Stimulated activated CD8-positive, alpha-beta memory T cell treated with anti-CD3 and anti-CD28 coated beads, Interleukin-4, amount 100 ng/mL, for 48 hours (primary cell): ENCODE measurements at places on chromosomes 5 and 9.

DNA sequence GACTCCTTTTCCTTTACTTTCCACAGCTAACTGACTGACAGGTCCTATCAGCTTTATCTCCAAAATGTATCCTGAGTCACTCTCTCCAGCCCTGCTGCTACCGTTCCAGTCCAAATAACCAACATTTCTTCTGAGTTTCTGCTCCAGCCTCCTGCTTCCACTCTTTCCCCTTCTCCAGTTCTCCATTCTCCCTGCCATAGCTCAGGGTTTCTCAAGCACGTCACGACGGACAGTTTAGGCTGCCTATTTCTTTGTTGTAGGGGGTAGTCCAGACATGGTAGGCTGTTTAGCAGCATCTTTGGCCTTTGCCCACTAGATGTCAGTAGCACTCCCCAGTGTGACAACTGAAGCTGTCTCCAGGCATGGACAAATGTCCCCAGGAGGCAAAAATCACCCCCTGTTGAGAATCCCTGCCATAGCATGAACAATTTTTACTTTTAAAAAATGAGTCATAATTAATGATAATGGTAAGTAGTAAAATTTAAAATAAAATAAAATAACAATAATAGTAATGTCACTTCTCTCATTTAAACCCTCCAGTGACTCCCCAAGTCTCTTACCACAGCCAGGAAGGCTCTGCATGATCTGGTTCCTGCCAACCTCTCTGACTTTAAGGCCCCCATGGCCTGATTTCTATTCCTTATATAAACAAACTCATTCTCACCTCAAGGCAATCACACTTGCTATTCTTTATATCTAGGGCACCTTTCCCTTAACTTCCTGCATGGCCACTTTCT lies 105.4 kb upstream of the FER start:
- peak; percentile 66 for DNase-seq

DNA sequence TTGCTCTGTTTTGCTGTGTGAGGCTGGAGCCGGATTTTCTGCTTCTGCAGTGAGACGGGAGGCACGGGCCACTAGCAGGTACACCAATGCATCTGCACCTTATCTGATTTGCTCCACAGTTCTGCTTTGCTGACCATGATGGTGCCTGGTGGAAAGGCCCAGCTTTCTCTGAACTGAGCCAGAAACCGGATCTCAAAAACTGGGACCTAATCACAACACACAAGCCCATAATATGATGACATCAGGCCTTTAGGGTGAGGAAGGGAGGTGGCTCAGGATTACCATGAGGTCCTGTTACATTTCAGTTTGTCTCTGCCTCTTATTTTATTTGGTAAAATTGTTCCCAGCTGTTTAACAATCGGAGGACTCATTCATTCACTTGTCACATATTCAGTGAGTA lies 49.8 kb downstream of the FGF1 start:
- no peak for DNase-seq

DNA sequence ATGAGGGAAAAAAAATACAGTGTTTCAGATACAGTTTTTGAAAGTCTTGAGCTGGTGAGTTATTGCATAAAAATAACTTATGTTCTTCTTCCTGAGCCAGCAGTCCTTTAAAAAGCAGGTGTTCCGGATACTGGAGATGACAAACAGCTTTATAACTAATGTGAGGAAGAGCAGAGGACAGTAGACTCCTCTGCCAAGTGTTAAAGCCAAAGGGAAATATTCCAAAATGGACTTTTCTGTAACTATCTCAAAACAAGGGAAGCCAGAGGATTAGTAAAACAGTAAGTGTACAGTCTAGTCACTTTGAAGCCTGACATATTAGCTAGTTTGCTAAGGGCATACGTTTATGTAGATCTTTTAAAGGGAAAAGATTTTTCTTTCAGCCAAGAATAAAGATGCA lies 11.0 kb upstream of the SNCAIP start:
- no peak for DNase-seq

DNA sequence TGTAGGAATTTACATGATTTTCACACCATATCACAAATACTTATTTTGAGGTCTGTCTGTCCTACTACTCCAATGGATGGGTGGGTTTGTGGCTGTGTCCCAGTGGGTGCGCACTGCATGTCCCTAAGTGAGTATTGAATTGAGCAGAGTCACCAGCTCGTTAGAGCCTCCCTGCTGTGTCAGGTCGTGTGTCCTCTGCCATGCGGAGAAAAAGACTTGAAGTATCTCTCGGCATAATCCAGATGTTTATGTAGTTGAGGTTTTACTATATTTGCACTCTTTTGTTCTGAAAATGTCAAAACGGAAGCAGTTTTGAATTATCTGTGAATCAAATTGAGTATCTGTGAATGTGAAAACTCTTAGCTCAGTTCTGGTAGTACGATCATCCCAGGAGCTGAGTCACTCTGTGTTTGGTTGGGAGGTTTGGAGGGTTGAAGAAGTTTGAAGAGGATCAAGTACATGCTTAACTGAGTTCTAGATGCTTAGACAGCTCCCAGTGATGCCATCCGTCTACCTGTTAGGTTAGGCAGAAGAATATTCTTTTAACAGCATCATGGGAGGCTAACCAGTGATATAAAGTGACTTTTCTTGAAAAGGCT lies 194.2 kb downstream of the TENT4A start:
- DNase-seq = no peak

- no peak for DNase-seq
Measured at GRCh38 chr9:104923740-104924139, 4.2 kb downstream of the ABCA1 start.

GRCh38 chr9:70601000-70601951 lies 186.8 kb upstream of the KLF9 start:
- DNase-seq = no peak

DNA sequence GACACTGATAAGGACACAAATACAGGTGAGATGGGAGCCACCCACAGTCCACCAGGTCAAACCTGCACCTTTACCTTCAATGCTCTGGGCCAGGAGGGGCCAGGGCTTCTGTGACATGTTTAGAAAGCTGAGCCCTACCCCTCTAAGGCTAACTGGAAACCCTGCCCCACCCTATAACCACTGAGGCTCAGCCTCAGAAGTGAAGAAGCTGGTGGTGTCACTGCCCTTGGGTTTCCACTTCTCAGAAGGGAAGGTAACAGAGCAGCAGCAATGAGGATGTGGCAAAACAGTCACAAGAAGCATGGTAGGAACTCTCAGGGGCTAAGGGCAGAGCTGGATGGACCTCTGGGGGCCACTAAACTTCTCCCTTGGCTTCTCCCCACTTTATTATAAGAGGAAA lies 6.0 kb downstream of the PDGFRB start:
- DNase-seq = no peak

DNA sequence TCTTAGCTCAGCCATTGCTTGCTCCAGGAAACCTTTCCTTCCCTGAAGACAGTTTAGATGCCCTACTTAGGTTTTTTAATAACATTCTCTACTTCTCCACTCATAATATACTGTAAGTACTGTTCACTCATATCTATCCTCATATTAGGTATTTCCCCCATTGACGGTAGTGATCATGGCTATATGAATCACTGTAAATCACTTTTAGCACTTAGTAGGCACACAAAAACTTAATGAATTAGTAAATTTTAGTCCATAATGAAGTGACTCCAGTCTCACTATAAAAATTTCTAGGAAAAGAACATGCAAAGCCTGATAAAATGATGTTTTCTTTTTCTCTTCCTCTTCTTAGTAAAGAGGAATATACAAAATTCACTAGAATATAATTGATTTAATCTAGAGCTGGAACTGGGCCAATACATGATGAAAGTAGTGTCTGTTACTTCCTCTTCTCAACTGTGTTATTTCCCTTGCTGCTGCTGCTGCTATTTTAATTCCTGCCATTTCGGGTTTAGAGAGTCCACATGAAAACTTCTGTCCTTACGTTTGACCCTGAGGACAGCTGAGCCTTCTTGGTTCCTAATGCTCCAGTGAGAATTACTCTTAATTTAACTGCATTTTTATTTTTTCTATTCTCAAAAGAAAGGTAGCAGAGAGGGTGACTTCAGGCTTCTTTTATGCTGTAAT lies 73.5 kb downstream of the LNPEP start:
- no peak for DNase-seq

- DNase-seq = no peak
Measured at GRCh38 chr5:81288021-81288433, 13.4 kb upstream of the ZCCHC9 start.

- DNase-seq = no peak
Measured at GRCh38 chr5:167336161-167336560, 955.3 kb upstream of the WWC1 start.

- no peak for DNase-seq
Measured at GRCh38 chr5:91166059-91166807, 216.9 kb downstream of the ARRDC3 start.

DNA sequence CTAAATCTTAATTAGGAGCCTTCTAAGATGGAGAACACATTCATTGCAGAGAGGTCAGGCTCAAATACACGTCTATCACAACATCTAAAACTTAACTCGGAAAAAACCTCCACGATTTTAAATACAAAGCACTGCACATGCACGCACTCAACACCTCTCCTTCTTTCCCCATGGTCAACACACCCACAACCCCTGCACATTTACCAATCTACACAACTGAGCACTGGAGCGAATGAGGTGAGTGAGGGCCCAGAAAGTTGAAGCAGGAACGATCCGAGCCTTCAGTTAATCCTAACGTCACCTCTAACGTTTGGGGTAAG lies 278 bp upstream of the NIPSNAP3A start:
- no peak for DNase-seq

DNA sequence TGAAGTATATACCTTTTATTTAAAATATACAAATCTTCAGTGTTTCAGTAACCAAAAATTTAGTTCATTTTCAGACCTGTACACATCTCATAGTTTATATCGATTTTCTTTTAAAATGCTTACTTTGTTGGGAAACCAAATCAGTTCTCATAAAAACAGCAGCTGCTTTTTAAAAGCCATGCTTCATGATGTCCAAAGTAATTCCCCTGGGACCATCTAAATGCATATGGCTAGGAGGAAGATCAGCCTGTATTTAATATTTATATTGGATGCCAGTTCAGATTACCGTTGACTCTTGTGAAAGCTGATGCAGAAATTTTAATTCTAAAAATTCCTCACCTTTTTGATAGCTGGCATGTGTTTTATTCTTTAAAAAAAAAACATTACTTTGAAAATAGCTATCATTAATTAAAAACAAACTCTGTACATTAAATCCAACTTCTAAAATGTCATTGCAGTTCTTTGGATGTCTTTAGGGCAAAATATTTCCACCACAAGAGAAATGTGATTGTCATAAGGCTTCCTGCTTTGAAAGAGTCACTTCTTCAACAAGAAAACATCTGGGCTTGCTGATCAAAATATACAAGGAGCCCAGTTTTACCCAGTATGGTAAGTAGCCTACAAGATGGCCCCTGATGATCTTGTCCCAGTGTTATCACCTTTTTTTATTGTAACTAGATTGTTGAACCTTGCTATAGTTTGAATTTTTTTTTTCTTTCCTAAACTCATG lies 1242.9 kb upstream of the CDH6 start:
- no peak for DNase-seq

- DNase-seq = peak; percentile 87
Measured at GRCh38 chr9:127955294-127956015, 17.8 kb upstream of the DPM2 start.

DNA sequence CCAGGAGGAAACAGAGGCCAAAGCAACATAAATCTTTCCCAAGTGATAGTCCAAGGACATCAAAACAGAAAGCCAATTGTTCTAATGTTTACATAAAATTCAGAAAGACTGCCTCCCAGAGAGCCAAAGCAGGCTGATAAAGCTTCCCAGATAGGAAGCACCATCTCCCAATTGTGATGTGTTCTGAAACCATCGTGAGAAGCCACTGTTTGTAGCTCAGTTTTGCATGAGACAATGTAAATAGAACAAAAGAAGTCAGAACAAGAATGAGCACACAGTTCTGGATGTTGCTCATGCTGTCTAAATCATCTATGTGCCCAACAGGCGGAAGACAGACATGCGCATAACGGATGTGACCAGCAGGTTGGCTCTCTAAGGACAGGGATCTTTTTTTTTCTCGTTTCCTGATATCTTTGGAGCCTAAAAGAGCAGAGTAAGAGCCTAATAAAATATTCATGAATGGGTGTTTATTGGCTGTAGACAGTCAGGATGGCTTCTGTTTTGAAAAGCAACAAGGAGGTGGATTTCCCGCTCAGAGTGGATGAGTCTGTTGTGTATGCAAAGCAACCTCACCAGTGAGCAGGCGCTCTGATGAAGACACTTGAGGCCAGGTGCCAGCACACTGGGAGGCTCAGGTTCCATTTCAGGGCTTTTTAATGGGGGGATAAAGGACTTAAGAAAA lies 113.6 kb downstream of the GNA14 start:
- no peak for DNase-seq

GRCh38 chr5:170536525-170536924 lies 32.7 kb downstream of the KCNIP1 start:
- no peak for DNase-seq

DNA sequence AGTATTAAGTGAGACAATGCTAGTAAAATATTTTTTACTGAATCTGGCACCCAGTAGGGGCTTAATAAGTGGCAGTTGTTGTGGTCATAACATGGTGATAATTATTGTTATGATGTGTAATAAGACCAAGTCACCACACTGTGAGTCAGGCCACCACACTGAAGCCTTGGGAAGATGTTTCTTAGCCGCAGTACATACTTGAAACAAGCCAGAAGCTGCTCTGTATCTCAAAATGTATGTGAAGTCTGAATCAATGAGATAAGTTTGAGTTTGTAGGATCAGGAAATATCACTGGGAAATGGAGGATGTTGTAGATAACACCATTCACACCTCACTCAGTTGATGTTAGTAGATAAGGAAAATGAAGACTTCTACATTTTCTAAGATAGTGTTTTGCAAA lies 51.3 kb upstream of the PTPN3 start:
- DNase-seq = no peak

GRCh38 chr5:765948-766631 lies 18.4 kb downstream of the ZDHHC11B start:
- DNase-seq = no peak

DNA sequence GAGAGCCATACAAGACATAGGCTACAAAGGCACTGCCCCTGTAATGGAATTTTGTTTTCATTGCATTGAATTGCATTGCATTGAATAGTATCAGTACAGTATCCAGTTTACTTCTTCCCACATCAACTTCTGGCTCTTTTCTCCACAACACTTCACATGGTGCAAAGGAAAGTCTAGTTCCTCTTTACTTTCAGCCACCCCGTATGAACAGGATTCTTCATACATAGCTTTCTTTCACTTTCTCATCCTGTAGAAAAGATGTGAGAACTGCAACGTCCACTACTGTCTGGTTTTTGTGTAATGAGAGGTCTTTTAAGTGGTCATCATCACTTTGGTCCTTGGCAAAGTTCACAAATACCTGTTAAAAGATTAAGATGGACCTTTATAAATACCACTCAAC lies 20.2 kb downstream of the NIPSNAP3B start:
- no peak for DNase-seq

DNA sequence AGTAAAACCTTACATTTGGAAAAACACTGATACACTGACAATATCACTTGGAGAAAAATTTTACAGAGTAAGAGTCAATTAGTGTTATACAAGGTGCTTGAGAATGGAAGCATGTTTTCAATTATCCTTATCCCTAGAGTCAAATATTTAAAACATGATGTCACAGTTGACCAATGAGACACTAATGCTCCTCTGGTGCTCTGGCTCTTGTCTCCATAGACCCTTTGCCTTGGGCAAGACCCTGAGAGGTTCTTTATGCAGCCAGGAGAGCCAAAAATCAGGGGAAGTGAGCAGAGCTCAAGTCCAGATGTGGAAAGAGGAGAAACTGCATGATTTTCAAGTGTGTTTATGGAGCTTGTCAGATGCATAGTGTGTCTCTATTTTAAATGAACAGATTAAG lies 153.9 kb downstream of the MARCHF11 start:
- no peak for DNase-seq

- peak; percentile 52 for DNase-seq
Measured at GRCh38 chr9:68949271-68950000, 64.5 kb downstream of the PRKACG start.

- no peak for DNase-seq
Measured at GRCh38 chr9:127076860-127077643, 45.4 kb downstream of the ANGPTL2 start.
